ENCODE measurements at places on chromosomes 5 and 9. TPM values are rescaled to one million over a fixed set of nuclear protein-coding genes. Genes with fewer than 3 reads are reported as not detected.

The RANBP3L gene
- total RNA-seq: 8.1 TPM

The SHOC1 gene
- total RNA-seq: 0.16 TPM

The OR13C9 gene
- not detected for total RNA-seq

The MYOZ3 gene
- 2.6 TPM for total RNA-seq

The MROH2B gene
- not detected for total RNA-seq

The FBLL1 gene
- 0.83 TPM for total RNA-seq

The DMRT2 gene
- total RNA-seq: 0.26 TPM

The LCN15 gene
- total RNA-seq: not detected

The CDC14B gene
- total RNA-seq: 42.0 TPM

The SPAAR gene
- total RNA-seq: 1.9 TPM

The FST gene
- 6.6 TPM for total RNA-seq

The LCN2 gene
- total RNA-seq: 143 TPM

The PRDM9 gene
- total RNA-seq: not detected

The KIAA0825 gene
- total RNA-seq: 5.9 TPM

The CFAP90 gene
- total RNA-seq: 1.1 TPM

- no peak for DNase-seq
These were observed 488.4 kb upstream of the DMAC1 start for GRCh38 chr9:8287970-8288369.

- DNase-seq: no peak
These were observed 142.2 kb downstream of the CAMK4 start for GRCh38 chr5:111366388-111366787.

GRCh38 chr9:74006935-74007334 lies 490.2 kb upstream of the RORB start:
- DNase-seq: no peak

GRCh38 chr5:138065102-138065501 lies 18.7 kb upstream of the WNT8A start:
- DNase-seq: no peak

GRCh38 chr5:175290379-175290778 lies 153.6 kb downstream of the DRD1 start:
- DNase-seq: no peak

GRCh38 chr5:62124266-62124665 lies 181.7 kb upstream of the KIF2A start:
- no peak for DNase-seq

GRCh38 chr5:117255211-117256027 lies 680.8 kb upstream of the SEMA6A start:
- DNase-seq: no peak

GRCh38 chr5:33441241-33442177 lies 744 bp downstream of the TARS1 start:
- no peak for DNase-seq

- DNase-seq: no peak
These were observed 1.5 kb downstream of the SYNPO start for GRCh38 chr5:150641824-150642566.

DNA sequence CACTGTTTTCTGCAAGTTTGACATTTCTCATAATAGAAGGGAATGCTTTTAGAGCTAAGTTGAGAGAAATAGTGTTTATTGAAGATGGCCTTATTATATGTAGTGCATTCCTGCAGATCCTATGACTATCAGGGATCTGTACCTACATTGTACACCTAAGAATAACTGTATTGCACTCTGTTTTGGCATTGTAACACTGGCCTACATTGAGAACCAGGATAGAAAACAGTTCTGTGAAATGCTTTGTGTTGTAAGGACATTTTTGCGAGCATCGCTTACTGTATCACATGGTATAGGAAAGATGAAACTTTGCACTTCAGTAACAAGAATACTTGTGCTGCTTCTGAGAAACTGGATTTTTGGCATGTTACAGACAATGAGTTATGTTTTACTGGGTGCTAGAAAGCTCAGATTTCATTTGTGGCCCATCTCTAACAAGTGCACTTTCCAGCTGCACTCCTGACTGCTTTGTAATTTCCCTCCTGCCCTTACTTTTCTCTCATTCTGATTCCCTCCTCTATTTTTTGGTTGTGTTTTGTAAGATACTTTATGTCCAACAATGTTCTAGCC lies 30.6 kb downstream of the C9orf85 start:
- no peak for DNase-seq

GRCh38 chr5:160380041-160380440 lies 9.6 kb upstream of the C1QTNF2 start:
- no peak for DNase-seq

GRCh38 chr5:89493414-89493813 lies 610.4 kb upstream of the MEF2C start:
- no peak for DNase-seq

- DNase-seq: no peak
These were observed 54.5 kb downstream of the PFDN1 start for GRCh38 chr5:140248414-140248813.

DNA sequence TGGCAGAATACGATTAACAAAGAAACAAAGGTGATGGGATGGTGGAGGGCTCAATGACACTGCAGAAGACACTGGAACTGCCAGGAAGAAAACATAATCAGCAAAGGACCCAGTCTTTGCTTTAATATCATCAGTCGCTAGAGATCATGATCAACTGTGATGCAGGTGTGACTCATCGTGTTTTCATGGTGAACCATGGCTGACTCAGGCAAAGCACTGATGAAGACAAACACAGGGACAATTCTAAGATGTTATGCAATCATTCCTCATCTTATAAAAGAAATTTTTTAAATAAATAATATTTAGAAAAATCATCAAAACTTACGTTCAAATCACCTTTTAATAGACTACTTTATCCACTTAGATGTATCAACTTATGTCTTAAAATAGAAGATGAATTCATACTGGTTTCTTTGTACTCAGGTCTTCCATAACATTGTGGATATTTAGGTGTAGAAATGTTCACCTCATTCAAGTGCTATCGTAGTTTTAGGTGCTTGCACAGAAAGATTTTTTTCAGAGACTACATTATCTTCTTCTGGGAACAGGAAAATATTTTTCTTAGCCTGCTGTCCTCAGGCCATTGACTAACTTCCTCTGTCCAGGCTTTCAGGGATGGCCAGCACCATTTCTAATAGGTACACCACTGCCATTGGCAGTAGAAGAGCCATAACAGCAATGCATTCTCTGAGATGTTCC lies 673.4 kb upstream of the MEF2C start:
- no peak for DNase-seq

DNA sequence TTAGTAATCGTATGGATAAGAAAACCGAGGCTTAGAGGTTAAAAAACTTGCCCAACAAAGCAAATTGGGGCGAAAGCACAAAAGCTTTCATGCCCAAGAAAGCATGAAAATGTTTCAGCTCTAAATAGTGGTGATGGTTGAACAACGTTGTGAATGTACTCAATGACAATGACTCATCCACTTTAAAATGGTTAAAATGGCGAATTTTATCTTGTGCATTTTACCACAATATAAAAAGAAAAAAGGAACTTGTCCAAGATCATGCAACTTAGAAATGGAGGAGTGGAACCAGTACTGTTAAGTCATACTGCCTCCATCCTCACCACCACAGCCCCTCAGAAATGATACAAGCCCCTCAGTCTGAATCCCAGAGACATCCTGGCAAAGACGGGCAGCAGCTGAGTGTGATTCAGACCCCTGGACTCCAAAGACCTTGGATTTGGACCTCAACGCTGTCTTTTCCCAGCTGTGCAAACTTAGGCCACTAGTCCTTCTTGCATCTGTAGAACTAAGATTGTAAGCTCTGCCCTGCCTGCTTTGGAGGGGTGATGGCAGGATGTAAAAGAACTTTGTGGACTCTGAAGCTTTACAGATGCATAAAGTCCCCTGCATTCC lies 158.4 kb downstream of the GABBR2 start:
- DNase-seq: no peak

GRCh38 chr5:103785569-103785968 lies 223.0 kb upstream of the NUDT12 start:
- DNase-seq: no peak

- DNase-seq: peak; percentile 59
These were observed at the start of gene GCNT4 for GRCh38 chr5:75052192-75053053. Gene GCNT4, minus strand, starts transcription at chr5:75052558. Its CDS starts 22,521 bp downstream, at chr5:75030037.

DNA sequence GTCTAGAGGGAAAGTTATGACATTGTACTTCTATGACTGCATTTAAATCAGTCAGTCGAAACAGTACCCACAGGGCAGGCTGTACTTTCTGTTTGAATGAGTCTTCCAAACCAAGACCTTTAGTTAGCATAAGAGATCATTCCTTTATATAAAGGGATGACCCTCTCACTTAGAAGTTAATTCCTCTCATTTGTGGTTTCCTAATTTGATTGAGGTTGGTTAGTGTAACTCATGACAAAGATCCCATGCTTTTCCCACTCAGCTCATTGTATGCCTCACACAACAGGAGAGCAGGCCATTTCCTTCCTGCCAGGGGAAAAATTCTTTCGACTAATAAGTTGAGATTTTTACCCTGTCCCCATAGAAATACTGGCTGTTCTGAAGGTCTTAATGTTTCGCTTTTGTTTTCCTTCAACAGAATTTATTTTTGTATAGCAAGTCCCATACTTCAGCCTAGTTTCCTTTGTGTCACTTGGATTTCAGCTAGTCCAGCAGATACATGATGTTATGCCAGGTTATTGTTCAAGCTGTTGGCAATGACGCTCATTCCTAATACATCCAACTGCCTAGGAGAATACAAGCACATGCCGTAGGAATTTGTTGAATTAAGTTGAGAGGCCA lies 500.7 kb downstream of the SPATA31D1 start:
- DNase-seq: no peak

DNA sequence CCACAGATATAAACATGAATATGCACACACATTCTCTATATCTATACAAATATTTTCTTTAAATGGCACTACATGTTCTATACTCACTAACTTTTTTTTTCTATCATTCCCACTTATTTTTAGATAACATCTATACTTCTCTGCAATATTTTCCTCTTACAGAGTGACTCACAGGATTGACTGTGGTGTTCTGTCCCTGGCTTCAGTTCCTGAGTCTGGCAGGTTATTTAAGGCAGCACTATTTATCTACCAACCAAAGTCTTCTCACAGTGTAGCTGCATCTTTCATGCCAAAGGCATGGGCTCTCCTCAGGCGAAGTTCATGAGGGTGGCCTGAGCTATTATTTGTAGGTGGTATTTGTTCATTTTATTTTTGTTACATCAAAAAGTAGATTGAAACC lies 409.0 kb downstream of the PRR16 start:
- DNase-seq: no peak

GRCh38 chr5:140205952-140206351 lies 31.0 kb downstream of the CYSTM1 start:
- DNase-seq: no peak

DNA sequence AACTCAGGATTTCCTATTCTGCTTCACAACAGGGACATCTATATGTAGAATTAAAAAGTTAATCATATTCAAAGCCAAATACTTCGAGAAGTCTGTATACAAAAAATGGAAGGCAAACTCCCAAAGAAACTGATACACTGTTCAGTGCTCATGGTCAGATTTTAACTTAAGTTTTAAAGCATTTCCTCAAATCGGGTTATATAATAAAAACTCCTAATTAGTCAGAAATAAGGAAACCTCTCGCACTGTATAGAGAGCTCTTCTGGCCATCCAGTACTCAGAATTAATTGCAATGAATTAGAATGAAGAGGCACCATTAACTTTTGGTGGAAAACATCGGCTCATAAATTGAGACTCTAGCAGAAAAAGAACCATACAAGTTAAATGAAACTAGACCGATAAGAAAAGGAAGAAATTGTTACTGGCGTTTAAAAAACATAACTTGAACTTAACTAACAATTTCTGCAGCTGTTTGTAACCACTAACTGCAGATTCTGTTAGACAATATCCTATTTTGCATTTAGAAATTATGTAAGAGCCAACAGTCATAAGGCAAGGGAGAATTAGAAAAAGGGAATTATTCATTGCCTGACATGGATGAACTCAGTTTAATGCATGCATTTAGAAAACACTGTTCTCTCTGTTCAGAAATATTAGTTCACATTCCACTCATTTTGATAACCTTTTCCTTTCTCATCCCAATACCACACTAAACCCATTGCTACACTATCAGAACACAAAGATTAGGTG lies 96.6 kb downstream of the FNBP1 start:
- DNase-seq: no peak

DNA sequence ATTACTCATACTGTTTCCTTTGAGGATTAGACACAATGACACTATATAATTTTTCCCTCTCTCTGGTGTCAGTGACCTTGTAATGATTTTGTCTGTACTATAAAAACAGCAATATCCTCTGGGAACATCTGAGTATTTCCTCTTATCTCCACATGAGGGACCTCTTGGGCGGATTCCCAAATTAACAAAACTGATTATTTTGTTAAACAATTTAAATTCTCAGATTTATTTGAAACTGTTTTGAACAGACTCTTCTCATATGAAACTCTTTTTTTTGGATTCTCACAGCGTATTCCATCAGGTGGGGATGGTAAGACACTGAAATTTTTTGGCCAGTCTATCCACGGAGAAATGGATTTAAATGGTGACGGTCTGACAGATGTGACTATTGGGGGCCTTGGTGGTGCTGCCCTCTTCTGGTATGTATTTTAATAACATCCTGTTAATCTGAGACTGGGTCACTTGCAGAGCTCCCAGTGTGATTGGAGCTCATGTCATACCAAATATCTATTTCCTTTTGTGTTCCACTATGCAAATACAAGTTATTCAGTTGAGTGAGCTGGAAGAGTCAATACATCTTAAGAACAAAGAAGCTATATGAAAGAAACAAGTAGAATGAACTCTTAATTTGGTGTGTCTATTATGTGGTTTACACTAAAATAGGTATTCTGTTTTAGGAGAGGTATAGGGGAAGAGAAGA lies 73.8 kb upstream of the ITGA2 start:
- peak; percentile 55 for DNase-seq

DNA sequence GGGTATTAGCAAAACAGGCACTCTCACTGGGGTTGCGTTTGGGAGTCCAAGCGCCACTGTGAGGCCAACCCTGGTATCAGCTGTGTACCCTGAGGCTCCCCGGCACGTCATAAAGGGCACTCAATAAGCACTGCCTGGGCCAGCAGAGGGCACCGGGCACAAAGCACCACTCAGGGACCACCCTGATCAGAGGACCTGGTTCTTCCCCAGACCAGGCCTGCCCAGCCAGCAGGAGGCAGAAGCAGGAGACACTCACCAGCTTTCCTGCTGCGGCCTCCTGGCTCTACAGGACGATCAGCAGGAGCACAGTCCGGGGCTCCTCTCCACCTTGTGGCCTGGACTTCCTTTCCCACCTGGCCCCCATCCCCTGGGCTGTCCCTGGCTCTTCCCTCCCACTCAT lies 12.6 kb downstream of the MGAT1 start:
- DNase-seq: peak; percentile 30

DNA sequence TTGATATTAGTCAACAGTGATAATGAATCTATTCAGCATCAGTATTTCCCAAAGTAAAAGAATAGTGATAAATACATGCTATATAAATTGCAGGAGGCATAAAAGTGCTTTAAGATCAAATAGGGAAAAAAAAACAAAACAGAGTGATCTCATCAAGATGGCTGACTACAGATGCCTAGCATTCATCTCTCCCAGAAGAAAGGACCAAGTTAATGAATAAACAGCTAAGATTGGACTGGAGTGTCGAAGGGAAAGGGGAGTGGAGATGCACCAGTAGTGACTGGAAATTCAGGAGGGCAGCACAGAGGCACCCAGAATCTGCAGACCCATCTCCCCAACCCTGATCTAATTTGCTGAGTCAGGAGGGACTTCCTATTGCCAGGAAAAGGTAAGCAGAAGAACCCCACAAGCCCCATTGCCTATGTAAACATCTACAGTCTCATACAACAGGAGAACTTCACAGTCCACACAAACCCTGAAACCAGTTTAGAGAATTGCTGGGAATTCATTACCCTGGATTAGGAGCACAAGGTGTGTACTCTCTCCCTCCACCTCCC lies 699.4 kb downstream of the PTPRD start:
- no peak for DNase-seq

All from ureter (tissue), 1 donor.